ENCODE measurements at places on chromosomes 11 and 22.

GRCh38 chr11:89633135-89633705 lies 76.9 kb upstream of the TRIM77 start:
- no peak for DNase-seq

- DNase-seq, result no peak
Measured at GRCh38 chr22:33405194-33405593, 347.0 kb upstream of the SYN3 start.

GRCh38 chr11:72236083-72236697 lies 7.8 kb downstream of the PHOX2A start:
- DNase-seq, result no peak

- DNase-seq, result no peak
Measured at GRCh38 chr11:18617688-18618341, 16.3 kb downstream of the SPTY2D1 start.

DNA sequence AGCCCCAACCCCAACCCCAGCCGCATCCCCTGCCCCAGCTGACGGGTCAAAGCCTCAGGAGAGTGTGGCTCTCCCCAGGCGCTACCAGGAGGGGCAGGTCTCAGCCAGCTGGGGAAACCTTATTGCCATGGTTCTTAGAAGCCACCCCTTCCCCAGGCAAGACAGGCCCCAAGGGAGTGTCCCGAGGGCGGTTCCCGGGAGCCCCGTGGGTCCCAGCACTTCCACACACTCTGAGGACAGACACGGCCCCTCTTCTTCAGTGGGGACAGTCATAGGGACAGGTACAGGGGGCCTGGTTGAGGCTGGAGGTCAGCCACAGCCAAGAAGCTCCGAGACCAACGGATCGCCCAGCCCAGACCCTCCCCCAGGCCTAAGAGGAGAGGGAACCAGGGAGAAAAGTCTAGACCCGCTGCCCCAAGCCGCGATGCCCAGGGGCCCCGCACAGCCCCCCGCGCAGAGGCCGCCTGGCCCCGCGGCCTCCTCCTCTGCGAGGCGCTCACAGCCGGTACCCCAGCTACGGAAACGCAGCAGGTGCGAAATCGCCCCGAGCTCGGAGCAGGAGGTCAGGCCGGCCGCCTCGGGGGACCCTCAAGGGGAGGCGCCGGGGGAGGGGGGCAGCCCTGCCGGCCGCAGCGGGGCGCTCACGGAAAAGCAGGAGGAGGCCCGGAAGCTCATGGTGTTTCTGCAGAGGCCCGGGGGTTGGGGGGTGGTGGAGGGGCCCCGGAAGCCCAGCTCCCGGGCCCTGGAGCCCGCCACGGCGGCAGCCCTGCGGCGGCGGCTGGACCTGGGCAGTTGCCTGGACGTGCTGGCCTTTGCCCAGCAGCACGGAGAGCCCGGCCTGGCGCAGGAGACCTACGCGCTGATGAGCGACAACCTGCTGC lies 2.6 kb downstream of the KLHDC7B start:
- peak; percentile 76 for DNase-seq

- DNase-seq, result no peak
Measured at GRCh38 chr11:75160220-75160757, 9.4 kb downstream of the SLCO2B1 start.

DNA sequence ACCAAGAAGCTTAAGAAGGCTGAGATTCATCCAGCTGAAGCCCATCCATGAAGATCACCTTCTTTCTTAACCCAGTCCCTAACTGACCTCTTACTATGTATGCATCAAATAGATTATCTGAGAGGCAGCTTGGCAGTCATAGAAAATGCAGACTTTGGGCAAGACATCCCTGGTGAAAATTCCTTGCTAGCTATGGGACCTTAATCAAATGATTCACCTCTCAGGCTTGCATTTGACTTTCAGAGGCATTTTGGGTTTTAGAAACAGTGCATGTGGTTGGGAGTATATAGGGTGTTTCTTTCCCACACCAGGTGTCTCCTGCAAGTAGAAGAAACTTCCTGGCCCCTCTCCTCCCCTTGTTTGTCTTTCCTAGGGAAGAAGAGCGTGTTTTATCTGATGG lies 188.5 kb upstream of the ISX start:
- no peak for DNase-seq

All from GM10248 (cell line).